Activated CD4-positive, alpha-beta T cell treated with anti-CD3 and anti-CD28 coated beads, Interleukin-2, amount 10 ng/mL, durations not matched to agents 7 days and 5 days (primary cell): ENCODE measurements at places on chromosomes 3 and 15. TPM values are rescaled to one million over a fixed set of nuclear protein-coding genes. Genes with fewer than 3 reads are reported as not detected.

Gene TGM4
- not detected for total RNA-seq

GRCh38 chr15:47409600-47409999, 307.7 kb upstream of the SEMA6D start:
- H3K4me3 ChIP-seq: no peak overlapping the region
- no peak overlapping the region for H3K27ac ChIP-seq
- no peaks in the 10 kb centered on the region for H3K27me3 ChIP-seq
- no peaks in the 10 kb centered on the region for H3K4me1 ChIP-seq
- no peaks in the 10 kb centered on the region for H3K36me3 ChIP-seq
- no peak for DNase-seq

DNA sequence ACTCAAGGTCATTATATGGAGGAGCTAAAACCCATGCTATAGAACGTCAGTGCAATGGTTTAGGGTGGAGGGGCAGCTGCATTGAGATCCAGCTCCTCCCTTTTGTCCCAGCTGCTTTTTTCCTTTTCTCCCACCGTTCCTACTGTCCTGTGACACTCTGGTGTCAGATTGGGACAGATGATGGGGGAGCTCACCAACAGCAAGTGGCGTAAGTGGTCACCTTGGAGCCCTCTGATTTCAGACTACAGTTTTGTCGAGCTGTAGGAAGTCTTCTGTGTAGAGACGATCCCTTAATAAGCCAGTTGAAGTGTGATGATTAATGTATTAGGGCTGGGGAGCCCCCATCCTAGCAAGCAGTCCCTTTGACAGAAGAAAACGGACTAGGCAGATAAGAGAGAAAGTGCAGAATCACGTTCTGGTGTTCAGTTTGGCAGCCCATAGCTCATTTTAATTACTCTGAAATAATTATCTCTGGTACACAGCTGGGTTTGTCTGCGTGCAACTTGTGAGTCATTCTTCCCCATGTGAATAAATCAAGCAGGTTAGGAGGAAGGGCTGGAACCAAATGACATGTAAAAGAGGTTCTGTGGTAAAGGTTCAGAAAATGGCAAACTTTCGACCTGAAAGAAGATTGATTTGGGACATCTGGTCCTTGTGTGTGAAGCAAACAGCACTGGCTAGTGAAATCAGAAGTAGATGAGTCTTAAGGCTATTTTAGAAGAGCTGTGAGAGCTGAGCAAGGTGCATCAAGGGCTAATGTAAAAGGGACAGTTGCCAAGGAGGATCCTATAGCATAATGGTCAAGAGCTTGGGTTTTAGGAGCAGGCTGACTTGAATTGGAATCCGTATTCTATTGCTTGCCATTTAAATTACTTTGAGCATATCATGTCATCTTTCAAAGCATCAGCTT, 241.4 kb downstream of the EDEM1 start:
- peaks cover 5% of the 10 kb centered on the region for H3K4me1 ChIP-seq
- no peaks in the 10 kb centered on the region for H3K36me3 ChIP-seq
- H3K4me3 ChIP-seq: no peak overlapping the region
- H3K27ac ChIP-seq: no peak overlapping the region

DNA sequence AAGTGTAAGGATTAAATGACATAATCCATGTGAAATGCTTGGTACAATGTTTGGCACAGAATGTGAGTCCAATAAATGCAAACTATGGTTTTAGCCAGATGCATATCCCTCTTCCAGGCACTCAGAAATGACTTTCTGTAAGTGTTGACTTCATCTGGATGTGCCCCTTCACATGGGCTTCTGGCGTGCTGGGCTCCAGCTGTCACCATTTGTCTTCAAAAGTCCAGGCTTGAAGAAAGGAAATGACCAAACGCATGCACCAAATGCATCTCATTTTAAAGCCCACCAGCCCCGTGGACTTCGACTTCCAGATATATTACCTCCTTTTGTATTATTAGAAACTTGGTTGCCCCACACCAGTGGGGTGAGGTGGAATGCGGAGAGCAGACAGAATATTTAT, 23.7 kb downstream of the CRYGS start:
- DNase-seq: no peak
- no peaks in the 10 kb centered on the region for H3K27me3 ChIP-seq
- H3K4me3 ChIP-seq: no peak overlapping the region
- peaks cover 56% of the 10 kb centered on the region for H3K4me1 ChIP-seq
- peaks cover 4% of the 10 kb centered on the region for H3K36me3 ChIP-seq
- H3K27ac ChIP-seq: no peak overlapping the region

DNA sequence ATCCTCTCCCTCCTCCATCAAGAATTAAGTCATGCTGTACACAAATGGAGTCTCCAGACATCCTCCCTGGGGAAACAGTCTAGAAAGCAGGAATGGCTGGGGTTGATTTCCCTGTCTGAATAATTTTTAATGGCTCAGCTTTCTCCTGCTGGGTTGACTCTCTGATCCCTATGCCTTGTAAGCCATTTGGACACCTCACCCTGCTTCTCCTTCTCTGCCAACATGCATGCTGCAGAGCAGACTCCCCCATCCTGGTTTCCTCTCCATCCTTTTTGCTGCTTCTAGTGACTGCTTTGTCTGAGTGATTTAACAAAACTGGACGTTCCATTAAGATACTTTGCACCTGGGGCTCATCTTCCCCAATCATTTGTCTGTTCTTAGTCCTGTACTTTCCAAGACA, 22.2 kb downstream of the SV2B start:
- peaks cover 36% of the 10 kb centered on the region for H3K27me3 ChIP-seq
- H3K27ac ChIP-seq: no peak overlapping the region
- no peak overlapping the region for H3K4me3 ChIP-seq
- no peak for DNase-seq
- H3K4me1 ChIP-seq: no peaks in the 10 kb centered on the region

DNA sequence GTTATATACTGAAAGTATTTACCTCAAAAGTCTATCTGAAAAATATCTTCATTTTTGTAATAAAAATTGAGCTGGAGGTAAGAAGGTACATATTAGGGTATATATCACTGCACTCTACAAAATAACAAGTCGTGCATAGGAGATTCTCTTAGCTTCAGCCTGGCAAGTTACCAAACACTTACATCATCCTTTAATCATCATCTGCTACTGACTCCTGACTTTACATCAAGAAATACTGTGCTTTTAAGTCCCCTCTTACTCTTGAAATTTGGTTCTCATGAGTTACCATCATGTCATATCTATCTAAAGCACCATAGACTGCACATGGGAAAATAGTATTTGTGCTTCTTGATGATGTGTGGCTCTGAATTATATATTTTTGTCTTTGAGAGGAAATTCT, 50.8 kb downstream of the LYSMD4 start:
- H3K4me3 ChIP-seq: no peak overlapping the region
- no peaks in the 10 kb centered on the region for H3K27me3 ChIP-seq
- peaks cover 23% of the 10 kb centered on the region for H3K4me1 ChIP-seq
- peaks cover 62% of the 10 kb centered on the region for H3K36me3 ChIP-seq
- no peak for DNase-seq

DNA sequence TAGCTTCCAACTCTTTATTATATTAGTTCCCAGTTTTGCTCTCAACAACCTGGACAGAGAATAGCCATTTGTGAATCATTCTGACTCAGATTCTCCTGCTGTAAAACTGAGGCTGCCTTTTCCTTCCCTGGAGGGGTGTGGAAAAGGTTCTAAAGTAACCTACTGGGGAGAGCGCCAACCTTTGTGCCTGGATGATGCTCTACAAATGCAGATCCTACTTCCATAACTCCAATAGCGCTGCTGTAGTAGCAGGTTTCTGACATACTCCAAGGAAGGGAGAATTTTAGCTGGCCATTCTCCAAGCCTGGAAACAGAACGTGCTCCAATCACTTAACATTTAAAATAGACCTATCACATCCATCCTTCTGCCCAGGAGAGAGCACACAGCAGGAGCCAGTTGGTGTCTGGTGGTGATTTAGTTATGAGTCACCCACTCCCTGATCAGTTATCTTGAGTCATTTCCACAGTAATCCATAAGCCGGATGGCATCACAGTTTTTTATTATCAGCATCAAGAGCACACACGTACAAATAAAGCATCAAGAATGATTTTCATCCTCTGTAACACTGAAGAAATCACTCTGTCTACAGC, 38.3 kb downstream of the MYH15 start:
- peaks cover 9% of the 10 kb centered on the region for H3K27me3 ChIP-seq
- no peak overlapping the region for H3K4me3 ChIP-seq
- H3K4me1 ChIP-seq: no peaks in the 10 kb centered on the region
- H3K27ac ChIP-seq: no peak overlapping the region

DNA sequence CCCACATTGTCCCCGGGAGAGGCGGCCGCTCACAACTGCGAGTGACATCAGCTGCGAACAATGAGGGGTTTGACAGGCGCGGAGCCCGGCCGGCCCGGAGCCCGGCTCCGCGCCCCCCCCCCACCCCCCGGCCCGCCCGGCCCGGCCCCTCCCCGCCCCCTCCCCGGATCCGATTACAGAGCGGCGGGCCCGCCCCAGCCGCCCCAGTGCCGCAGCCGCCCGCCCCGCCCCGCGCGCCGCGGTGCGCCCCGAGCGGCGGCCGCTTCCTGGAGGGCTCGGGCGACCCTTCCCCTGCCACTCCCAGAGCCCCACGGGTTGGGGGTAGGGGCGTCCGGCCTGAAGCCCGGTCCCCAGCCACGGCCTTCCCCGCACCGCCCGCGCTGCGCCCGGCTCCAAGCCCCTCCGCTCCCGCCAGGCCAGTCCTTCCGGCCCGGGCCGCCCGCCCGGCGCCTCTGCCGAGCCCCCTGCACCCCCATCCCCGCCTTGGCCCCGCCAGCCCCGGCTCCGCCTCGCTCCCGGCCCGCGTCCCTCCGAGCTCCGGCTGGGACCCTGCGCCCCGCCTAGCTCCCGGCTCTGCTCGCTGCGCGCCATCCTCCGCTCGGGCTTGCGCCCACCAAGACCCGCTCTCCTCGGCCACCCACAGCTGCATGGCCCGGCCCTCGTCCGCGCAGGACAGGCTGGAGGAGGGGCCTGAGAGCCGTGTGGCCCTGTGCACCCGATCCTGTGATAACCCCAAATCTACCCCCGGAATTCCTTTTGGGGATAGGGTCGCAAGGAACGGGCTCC, at the start of gene PCBP4:
PCBP4 (minus strand) TSS at position 71 of the 786 bp plus-strand sequence. CDS start 6,214 bp downstream, outside the sequence.
- peak; percentile 32 for DNase-seq
- peak within 1 kb of the TSS; percentile 85 for H3K27ac ChIP-seq
- peaks cover 20% of the 10 kb centered on the region for H3K4me1 ChIP-seq
- H3K27me3 ChIP-seq: peaks cover 2% of the 10 kb centered on the region

GRCh38 chr3:127018306-127018828, 35.5 kb downstream of the PLXNA1 start:
- no peak for DNase-seq
- H3K27me3 ChIP-seq: no peaks in the 10 kb centered on the region
- H3K36me3 ChIP-seq: no peaks in the 10 kb centered on the region
- no peak overlapping the region for H3K4me3 ChIP-seq
- no peak overlapping the region for H3K27ac ChIP-seq

DNA sequence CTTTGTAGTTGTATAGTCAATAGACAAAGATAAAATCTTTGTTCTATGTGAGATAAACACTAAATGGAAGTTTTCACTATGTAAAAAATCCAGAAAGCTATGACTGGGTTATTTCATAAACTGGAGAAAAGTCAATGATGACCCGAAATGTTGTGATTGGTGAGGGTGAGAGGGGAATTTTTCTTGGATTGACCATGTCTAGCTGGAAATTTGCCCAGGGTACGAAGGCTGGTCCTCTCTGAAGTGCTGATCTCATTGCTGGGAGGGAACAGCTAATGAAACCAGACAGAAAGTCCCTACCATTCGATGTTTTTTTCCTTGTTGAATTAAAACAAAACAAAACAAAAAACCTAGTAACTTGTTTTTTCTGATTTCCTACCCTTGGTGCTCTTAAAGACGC, 14.3 kb downstream of the TPRG1 start:
- H3K36me3 ChIP-seq: no peaks in the 10 kb centered on the region
- no peak overlapping the region for H3K4me3 ChIP-seq
- no peaks in the 10 kb centered on the region for H3K4me1 ChIP-seq
- no peak for DNase-seq
- H3K27me3 ChIP-seq: no peaks in the 10 kb centered on the region
- H3K27ac ChIP-seq: no peak overlapping the region

DNA sequence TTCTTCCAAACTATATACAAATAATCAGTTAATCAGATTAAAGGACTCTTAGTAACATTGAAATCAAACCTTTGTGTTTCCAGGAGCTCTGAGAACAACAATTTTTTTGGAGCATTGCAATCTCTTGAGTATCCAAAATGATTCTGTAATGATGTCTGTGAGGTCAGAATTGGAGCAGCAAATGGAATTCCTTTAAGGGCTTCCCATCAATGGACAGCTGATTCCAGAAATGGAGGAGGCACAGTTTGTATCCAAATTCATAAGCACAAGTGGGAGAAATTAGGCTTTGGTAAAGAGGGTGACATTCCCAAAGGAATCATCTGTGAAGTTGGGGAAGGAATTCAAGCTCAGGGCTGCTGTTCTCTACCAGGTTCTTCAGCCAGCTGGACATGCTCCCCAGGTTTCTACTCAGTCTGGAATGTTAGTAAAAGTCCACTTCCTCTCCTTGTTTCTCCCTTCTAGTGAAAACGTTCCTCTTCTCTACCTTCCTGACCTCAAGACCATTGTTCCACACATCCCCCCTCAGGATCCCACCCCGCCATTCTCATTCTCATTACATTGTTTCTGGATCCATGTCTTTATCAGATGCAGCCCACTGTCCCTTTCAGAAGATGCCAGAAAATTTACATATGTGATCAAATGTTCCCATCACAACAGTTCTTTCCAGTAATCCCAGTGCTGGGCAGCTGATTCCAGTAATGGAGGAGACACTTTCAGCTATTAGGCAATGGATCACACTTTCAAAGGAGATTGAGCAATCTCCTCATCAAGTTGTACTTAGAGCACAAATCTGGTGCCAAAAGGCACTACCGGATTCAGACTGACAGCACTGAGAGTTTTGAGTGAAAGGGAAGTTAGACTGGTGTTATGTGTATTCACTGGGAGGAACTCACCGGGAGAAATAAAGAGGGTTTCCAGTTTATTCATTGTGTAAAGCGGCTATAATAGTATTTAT, 391.3 kb upstream of the TPRG1 start:
- H3K27ac ChIP-seq: no peak overlapping the region
- H3K4me1 ChIP-seq: peaks cover 7% of the 10 kb centered on the region
- peaks cover 8% of the 10 kb centered on the region for H3K36me3 ChIP-seq
- no peak overlapping the region for H3K4me3 ChIP-seq

- H3K27me3 ChIP-seq: no peaks in the 10 kb centered on the region
- no peak overlapping the region for H3K4me3 ChIP-seq
- H3K27ac ChIP-seq: no peak overlapping the region
- H3K36me3 ChIP-seq: peaks cover 3% of the 10 kb centered on the region
- no peak for DNase-seq
- no peaks in the 10 kb centered on the region for H3K4me1 ChIP-seq
These were observed 263.5 kb upstream of the TPRG1 start for GRCh38 chr3:188908002-188908850.

GRCh38 chr3:86985181-86985826, 5.6 kb downstream of the VGLL3 start:
- H3K27ac ChIP-seq: no peak overlapping the region
- H3K27me3 ChIP-seq: peaks cover 16% of the 10 kb centered on the region
- DNase-seq: no peak
- no peaks in the 10 kb centered on the region for H3K36me3 ChIP-seq

Gene ARL8B
- total RNA-seq: 46.4 TPM
